ENCODE measurements at places on chromosomes 6 and 20.

DNA sequence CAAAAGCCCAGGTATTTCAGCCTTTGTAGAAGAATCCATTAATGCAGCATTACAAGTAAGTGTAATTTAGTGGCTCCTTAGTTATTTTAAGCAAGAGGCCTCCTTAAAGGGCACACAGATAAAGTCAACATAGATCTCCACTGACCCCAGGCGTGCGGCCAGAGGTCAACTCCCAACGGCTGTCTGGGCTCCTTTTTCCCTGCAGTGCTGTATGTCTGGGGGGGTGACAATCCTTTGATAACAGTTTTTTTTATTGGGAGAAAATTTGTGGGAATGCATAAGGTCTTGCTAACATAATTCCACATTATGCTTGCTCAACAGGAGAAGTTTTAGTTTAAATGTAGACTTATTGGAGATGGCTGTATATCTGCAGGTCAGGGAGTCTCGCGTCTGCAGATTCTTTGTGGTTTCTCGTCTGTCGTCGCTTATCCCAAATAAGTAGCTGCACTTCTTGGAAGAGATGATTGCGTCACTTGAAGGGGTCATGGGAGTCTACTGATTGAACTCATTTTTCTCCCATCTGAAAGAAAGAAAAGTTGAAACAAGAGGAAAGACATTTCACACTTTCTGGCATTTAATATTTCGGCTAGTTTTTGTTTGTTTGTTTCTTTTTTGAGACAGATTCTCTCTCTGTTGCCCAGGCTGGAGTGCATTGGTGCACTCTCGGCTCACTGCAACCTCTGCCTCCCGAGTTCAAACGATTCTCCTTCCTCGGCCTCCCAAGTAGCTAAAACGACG lies 151.7 kb upstream of the AKAP12 start:
- DNase-seq: no peak

- no peak for DNase-seq
Observed at GRCh38 chr6:78561015-78561414, 306.3 kb upstream of the IRAK1BP1 start.

DNA sequence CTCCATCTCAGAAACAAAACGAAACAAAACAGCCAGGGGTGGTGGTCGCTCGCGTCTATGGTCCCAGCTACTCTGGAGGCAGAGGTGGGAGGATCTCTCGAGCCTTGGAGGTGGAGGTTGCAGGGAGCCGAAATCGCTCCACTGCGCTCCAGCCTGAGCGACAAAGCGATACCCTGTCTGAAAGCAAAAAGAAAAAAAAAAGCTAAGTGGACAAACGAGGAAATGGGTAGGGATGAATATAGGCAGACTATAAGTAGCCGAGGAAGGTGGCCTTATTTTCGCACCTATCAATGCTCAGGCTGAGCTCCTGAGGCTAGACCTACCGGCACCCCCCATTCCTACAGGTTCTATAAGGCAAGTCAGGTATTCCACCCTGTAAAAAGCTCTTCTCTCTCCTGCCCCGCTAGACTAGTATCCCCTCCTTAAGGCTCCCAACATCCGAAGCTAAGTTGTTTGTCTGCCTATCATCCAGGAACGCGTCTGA lies 650 bp upstream of the CASP8AP2 start:
- no peak for DNase-seq

GRCh38 chr6:111243095-111243494 lies 155.8 kb downstream of the SLC16A10 start:
- no peak for DNase-seq

- DNase-seq: no peak
Observed at GRCh38 chr6:152748843-152749242, 1.8 kb upstream of the VIP start.

- no peak for DNase-seq
Observed at GRCh38 chr6:142914369-142914768, 30.6 kb downstream of the HIVEP2 start.

DNA sequence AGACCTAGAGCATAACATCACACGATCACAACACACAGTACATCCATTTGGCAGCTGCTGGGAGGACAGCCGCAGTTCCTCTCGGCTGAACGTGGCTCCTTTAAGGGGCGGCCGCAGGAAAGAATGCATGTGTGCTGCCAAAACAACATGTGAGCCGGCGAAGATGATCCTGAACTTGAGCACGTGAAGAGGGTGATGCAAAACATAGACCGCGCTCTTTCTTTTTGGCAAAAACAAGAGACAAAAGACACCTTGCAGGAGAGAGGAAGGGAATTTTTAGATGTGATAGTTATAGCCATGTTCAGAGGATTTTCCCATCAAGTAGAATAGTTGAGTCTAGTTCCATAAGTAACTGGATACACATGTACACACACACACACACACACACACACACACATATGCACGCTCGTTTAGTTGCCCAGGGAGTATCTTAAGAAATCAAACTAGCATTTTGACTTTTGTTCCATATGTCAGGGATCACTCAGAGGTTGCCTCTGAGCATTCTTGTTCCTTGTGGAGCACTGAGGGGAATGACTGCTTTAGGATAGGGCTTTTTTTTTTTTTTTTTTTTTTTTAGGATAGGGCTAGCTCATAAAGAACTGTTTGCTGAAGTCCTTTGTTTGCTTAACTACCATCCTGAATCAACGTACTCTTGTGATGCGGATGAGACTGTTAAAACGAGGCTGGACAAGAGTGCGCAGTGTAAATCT lies 21.7 kb upstream of the RANBP9 start:
- DNase-seq: peak; percentile 71

DNA sequence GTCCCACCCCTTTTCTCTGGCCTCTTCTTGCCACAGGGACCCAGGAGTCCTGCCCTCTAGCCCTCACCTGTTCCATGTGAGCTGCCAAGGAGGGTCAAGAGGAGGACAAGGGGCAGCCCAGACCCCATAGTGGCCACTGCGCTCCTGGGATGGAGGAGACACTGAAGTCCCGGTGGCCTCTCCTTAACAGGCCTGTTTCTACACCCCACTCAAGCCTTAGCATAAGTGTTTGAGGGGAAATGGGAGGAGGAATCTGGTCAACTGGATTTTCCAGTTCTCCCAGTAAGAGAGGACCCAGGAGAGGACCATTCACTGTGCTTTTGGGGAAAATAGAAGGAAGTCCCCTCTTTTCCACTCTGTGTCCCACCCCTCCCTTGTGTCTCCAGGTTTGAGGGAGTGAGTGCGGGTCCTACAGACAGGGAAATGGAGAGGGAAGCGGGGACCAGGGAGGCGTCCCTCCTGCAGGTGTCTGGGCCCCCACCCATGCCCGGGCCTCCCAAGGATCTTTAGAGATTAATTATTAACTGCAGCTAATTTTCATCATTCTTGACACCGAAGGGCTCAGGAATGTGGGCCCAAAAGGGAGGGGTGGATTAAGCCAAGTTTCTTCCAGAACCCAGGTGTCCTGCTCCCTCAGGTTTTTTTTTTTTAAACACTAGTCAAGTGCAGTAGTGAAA lies at the start of gene SFTA2:
SFTA2 (minus strand) TSS at position 202 of the 677 bp plus-strand sequence; CDS start at position 128, 74 bp downstream.
- no peak for DNase-seq

GRCh38 chr6:163985710-163986109 lies 571.2 kb downstream of the QKI start:
- no peak for DNase-seq

- peak; percentile 11 for DNase-seq
Observed at GRCh38 chr6:17705428-17705777, 1.3 kb downstream of the NUP153 start.

Data from foreskin keratinocyte (primary cell).